ENCODE measurements at places on chromosomes 3 and 15. TPM values are rescaled to one million over a fixed set of nuclear protein-coding genes. Genes with fewer than 3 reads are reported as not detected.

SHF gene
- 5.4 TPM for total RNA-seq

TERC gene
- 45.8 TPM for total RNA-seq

NR1I2 gene
- not detected for total RNA-seq

KNL1 gene
- 3.4 TPM for total RNA-seq

ADAMTS7 gene
- total RNA-seq = 1.2 TPM

RASA2 gene
- total RNA-seq = 19.6 TPM

IGSF11 gene
- total RNA-seq = 2.0 TPM

RTP3 gene
- total RNA-seq = not detected

SEMA3G gene
- 14.4 TPM for total RNA-seq

IDH2 gene
- 77.6 TPM for total RNA-seq

PLSCR2 gene
- total RNA-seq = not detected

GNAT1 gene
- total RNA-seq = not detected

TKT gene
- 194 TPM for total RNA-seq

LZTFL1 gene
- total RNA-seq = 24.6 TPM

ADPRH gene
- 2.1 TPM for total RNA-seq

DNA sequence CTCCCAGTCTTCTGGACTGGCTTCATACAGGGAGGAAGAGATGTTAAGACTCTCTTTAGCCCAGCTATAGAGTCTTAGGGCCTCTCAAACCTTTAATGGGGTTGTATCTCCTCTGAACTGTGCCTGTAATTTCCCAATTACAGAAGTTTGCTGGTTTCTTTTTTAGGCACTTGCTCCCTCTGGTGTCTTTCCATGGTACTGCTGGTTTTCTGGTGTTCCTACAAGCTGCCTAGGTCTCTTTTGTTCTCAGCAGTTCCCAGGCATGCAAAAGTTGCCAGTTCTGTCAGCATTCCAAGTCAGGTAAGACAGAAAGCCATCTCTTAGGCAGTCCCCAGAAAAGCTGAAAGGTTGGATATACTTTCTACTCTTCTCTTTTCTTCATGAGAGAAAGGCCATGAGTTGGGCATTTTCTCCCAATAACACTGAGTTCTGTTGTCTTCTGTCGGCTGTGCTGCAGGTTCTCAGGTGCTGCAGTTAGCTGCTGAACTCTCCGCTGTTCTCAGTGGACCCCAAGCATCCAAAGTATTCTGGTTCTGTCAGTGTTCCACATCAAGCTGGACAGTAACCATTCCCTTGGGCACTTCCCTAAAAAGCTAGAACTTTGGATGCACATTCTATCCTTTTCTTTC is 54.4 kb upstream of the EHHADH start:
- no peak for DNase-seq

GRCh38 chr3:148612278-148612677 is 85.4 kb upstream of the AGTR1 start:
- DNase-seq = no peak

- DNase-seq = no peak
Observed at GRCh38 chr3:43418601-43419272, 132.4 kb downstream of the SNRK start.

GRCh38 chr3:58698246-58698645 is 31.7 kb upstream of the FAM3D start:
- DNase-seq = no peak

GRCh38 chr3:134277066-134277660 is 26.5 kb upstream of the RYK start:
- no peak for DNase-seq

DNA sequence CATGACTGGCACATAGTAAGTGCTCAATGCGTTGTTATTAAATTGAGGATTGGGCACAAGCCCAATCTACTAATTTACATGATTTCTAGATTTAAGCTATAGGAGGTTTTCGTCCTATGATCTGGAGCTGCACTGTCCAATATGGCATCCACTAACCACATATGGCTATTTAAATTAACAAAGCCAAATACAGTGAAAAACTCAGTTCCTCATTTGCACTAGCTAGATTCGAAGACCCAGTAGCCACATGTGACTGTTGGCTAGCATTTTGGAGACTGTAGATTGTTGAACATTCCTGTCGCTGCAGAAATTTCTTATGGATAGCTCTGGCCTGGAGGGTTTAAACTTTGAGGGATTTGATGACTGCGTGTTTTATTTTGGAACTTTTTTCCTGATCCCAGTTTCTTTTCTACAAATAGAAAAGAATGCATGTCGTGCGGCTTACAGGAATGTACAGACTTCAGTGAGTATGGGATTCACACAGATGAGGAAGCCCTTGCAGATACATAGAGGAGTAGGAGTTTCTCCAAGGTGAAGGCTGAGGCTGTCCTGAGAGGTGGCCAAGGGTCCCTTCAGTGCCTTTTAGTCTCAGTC is 82.8 kb downstream of the SLCO3A1 start:
- DNase-seq = no peak

DNA sequence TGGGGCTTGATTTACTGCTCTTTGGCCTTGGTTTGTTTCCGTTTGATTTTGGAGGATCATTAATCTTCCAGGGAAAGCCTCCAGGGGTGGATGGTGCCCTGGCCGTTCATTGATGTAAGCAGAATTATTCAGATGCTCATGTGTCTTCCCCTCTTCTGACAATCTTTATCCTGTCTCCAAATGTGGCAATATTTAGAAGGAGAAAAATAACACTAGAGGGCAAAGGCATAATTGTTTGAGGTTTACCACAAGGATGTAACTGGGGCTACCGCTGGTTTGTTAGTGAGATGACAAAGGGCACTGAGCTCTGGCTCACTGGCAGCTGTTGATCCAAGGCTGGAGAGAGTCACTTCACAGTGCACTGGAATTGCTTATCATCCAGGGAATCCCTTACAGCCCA is 18.2 kb upstream of the PLCL2 start:
- no peak for DNase-seq

DNA sequence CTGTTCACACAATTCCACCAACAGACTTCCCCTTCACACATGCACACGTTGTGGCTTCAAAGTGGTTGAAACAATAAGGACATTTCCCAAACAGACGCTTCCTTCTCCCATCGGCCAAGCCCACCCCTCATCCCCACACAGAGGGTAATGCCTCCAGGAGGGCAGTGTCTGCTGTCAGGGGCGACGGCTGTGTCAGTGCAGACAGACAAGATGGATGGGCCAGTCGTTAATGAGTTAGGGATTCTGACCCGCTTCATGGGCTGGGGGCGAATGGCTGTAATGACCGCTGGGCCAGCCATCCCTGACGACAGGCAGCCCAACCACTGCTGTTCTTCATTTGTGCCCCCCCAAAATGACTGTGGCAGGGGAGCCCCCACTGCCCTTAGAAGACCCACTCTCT is 20.2 kb upstream of the SKIC8 start:
- DNase-seq = no peak

- DNase-seq = no peak
Observed at GRCh38 chr3:135766115-135766514, 199.4 kb upstream of the PPP2R3A start.

GRCh38 chr3:37499864-37500263 is 325.5 kb upstream of the LRRFIP2 start:
- DNase-seq = no peak

DNA sequence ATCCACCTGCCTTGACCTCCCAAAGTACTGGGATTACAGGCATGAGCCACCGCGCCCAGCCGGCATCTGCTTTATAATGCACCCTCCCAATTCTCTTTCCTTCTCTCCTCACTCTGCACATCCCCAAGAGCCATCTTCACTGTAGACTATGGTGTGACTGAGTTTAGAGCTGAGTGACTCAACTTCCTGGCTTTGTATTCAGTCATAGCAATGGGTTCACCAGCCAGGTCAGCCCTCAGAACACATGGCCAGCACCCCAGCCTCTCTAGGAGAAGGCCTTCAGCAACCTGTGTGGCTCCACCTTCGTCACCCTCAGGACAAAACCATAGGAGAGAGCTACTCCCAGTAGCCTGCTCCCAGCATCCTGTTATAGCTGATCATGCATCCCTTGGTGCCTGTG is 33.0 kb downstream of the ARID3B start:
- no peak for DNase-seq

- no peak for DNase-seq
Observed at GRCh38 chr3:149898771-149899170, 71.9 kb downstream of the PFN2 start.

- no peak for DNase-seq
Observed at GRCh38 chr3:106836906-106837305, 540.3 kb upstream of the CCDC54 start.

- no peak for DNase-seq
Observed at GRCh38 chr3:22887664-22888291, 315.3 kb upstream of the UBE2E2 start.

DNA sequence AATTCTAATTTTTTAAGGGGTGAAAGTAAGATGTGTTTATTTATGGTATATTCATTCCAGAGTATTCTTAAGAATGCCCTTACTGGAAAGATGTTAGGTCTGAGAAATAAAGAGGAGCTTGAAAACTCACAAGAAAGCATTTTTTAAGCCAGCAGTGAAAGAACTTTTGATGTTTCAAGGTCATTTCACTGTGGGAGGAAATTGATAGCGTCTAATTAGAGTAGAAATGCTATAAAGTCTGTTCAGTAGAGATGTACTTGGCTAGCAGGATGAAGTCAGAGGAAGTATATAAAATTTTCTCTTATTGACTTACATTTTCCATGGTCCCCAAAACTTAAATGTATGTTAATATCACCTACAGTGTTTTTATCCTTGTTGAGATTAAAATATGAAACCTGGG is 354.6 kb downstream of the CNTN6 start:
- no peak for DNase-seq

DNA sequence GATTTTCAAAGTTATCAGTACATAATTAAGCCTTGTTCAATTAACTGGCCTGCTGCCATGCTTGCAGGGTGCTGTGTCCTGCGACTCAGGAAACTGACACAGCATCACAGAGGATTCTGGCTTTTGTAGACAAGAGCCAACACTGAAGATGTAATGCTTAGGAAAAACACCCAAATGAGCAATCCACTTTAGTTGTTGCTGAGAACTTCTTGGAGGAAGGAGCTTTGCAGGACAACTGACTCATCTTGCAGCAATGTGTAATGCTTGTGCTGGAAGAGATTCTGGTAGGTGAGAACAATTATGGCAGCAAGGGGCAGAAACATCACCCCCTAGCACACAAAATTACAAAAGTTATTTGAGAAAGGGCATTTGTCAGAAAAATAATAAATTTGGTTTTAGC is 67.6 kb downstream of the NLGN1 start:
- no peak for DNase-seq

GRCh38 chr3:31289584-31289983 is 243.1 kb upstream of the STT3B start:
- DNase-seq = no peak

DNA sequence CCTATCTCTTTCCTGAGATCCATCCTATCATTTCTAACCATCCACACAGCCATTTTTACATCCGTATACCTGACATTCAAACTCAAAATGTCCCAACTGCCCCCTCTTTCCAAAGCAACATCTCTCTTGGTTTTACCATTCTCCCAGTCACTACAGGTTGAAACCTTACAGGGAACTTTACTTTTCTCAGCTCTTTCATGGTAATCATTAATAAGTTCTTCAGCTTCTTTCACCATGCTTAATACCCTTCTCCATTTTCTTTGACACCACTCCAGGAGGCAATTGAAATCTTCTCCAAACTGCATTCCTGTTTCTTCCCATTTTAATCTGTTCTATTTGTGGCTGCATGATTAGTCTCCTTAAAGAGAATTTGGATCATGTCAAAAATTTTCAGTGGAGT is 352.5 kb downstream of the GAP43 start:
- no peak for DNase-seq

DNA sequence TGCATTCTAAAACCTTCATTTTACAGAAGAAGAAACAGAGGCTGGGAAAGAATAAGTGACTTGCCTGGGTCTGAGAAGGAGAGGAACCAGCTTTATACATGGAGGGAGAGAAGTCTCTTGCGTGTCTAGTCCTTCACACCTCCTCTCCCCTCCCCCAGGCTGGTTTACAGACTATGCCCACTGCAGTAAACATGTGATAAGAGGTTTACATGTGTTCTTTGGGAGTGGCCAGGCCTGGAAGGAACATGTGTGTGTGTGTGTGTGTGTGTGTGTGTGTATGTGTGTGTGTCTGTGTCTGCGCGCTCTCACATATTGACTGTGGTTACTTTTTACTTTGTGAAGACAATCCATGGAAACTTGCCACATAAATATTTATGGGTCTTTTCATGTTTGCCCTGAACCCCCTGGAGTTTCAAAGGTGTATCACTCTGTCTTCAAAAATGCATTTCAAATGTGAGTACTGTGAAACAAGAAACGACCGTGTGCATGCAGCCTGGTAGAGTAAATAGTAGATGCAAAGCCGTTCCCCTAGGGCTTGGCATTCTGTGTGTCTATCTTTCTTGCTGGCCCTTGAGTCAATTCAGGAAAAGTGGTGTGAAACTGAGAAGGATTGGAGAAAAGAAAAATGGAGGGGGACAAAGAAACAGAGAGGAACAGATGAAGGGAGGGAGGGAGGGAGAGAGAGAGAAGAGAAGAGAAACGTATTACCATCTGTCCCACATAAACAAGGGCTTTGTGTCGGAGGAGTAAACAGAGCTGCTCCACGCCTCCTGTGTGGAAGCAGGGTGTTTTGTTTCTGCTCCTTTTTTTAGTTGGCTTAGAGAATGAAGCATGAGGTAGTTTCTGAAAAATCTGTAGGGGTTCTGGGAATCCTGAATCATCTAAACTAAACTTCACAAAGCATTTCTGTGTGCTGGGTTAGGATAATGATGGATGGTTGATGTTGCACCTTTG is 51.7 kb downstream of the CLDN11 start:
- DNase-seq = no peak

- DNase-seq = no peak
Observed at GRCh38 chr3:170463011-170463410, 44.3 kb downstream of the CLDN11 start.
